ENCODE measurements at places on chromosomes 1 and 21. TPM values are rescaled to one million over a fixed set of nuclear protein-coding genes. Genes with fewer than 3 reads are reported as not detected.

Gene TMEM125
- 302 TPM for total RNA-seq

- DNase-seq = peak; percentile 82
These were observed 856 bp downstream of the LHX9 start for GRCh38 chr1:197917805-197918651.

Gene RNU1-2
- total RNA-seq = under 0.01 TPM

DNA sequence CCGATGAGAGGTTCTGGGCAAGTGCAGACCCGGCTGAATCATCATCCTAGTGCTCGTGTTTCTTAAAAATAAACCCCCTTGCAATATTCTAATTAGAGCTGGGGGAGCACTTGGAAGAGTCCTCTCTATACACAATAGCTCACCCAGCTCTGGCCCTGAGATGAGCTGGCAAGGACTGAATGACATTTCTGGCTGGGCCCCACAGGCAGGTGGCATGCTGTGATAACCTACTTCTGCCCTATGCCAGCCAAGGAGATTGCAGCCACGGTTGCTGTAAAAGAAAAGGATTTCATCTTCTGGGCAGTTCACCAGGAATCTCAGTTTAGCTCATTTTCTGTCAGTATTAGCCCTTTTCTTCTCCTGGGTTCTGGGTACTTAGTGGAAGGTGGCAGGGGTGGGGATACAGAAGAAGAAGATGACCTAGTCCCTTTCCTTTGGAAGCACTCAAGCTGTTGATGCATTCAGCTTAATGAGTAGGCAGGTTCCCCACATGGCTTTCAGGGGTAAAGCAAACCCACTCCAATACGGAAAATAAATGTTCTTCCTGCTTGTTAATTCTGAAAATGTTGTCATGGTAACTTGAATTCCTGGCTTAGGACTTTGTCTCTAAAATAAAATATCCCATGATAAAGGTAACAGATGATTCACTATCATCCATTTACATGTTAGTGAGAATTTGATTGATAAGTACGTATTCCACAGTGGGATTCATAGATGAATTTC is 32.2 kb downstream of the VASH2 start:
- no peak for DNase-seq

- DNase-seq = no peak
These were observed 8.2 kb upstream of the KCNA3 start for GRCh38 chr1:110682898-110683297.

Gene TSTD1
- 56.2 TPM for total RNA-seq

DNA sequence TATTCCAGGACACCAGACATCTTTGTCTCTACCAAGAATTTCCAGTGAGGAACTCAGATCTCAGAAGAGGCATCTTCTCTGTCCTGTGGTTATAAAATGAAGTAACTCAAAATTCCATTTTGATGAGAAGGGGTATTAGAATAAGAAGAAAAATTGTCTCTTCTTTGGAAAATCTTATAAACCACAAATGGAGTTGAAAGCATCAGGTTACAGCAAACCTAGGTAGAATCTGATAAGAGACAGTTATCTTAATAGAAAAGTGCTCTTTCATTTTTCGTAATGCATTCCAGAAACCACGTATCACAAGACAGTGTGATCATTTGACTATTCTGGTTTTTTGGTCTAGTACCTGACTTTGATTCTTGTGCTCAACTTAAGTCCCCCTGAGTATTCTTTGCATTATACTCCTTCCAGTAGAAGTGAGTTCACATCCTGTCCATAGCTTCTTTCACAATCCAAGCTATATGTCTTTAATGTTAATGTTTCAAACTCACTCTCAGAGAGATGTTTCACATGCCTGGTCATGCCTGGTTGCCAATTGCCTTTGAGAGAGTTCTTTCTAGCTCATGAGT is 120.9 kb upstream of the PRDX6 start:
- DNase-seq = no peak

Gene CFAP107
- 6.2 TPM for total RNA-seq

DNA sequence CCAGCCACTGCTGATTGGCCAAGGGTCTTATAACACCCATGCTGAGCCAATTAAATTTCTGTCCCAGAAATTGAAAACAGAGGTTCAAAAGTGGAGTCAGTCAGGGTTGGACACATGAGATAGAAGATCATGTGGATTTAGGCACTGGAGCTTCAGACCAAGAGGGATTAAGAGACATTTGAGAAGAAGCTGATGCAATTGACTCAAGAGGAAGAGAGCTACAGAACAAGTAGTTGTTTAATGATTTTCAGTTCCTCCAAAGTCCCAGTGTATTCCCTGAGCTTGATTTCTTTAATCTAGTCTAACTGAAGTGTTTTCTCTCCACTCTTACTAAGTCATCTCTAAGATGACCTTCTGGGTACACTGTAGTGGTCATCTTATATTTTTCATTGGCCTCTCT is 227.1 kb downstream of the DUSP10 start:
- DNase-seq = no peak

Gene INSRR
- total RNA-seq = not detected

DNA sequence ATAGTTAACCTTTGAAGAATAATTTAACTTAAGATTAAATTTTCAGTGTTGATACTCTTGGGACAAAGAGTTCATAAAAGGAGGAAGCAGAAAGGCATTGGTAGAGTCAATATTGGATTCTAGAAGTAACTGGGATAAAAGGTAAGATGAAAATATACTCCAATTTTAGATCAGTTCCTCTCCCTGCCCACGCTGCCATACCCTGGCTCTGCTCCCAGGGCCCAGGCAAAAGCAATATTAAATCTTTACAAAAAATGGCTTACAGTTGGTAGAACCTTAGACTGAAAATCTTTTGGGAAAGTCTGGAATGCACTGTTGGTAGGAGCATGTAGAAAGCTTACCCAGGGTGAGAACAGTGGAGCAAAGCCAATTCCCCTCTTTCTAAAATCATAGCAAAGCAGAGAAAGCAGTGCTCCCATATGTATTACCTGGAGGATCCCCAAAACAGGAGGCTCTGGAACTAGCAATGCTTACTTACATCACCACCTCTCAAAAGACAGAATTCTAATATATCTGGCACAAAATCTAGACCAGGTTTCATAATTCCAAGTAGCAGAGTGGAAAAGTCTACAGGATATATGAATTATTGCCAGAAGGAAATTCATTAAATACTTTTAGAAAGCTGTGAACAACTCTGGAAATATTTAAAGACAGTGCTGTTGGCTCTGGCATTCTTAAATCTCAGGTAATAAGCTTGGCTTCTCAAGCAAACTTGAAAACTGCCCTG is 24.5 kb downstream of the KIAA0319L start:
- no peak for DNase-seq

GRCh38 chr1:34712007-34712688 is 42.7 kb upstream of the GJB5 start:
- no peak for DNase-seq

Gene ADORA1
- total RNA-seq = 3.8 TPM

Gene GJA4
- total RNA-seq = 41.1 TPM

DNA sequence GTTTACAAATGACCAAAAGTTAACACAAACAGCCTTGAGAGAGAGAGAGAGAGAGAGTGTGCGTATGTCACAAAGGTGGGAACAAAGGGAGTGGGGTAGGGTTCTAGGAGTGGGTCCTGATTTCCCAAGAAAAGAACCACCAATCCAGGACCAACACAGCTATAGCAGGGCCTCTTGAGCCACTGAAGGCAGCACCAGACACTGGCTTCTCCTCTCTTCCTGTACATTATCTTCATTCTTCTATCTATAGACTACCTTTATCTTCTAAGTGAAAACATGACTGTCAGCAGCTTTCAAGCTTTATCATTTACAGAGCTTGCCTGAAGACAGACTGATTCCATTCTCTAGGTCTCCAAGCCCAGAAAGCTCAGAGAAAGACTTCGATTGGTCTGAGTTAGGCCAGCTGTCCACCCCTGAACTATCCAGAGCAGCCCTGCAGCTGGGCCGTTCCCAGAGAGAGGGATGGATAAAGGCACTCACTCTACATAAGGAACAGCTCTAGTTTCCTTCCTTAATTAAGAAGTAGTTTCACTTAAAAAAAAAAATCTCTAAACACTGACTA is 11.2 kb downstream of the ALG14 start:
- DNase-seq = no peak

DNA sequence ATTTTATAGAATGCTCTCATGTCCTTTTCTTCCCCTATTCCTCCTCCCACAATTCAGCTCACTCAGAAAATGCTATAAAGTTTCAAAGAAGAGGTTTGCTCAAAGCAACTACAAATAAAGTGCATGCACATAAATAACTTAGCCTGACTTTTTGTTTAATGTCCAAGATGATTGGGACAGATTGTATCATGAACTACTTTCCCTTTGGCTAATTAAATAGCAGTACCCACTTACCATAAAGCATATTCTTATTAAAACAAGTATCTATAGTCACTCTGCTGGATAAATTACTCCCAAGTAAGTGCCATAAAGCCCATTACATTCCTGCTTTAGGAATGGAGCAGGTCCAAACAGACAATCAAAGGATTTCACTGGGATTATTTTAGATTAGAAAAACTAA is 576.0 kb downstream of the LMO4 start:
- no peak for DNase-seq

Gene CFAP57
- total RNA-seq = 4.2 TPM

GRCh38 chr21:35812679-35813078 is 247.6 kb downstream of the SETD4 start:
- no peak for DNase-seq

Gene ELF3
- total RNA-seq = 148 TPM

DNA sequence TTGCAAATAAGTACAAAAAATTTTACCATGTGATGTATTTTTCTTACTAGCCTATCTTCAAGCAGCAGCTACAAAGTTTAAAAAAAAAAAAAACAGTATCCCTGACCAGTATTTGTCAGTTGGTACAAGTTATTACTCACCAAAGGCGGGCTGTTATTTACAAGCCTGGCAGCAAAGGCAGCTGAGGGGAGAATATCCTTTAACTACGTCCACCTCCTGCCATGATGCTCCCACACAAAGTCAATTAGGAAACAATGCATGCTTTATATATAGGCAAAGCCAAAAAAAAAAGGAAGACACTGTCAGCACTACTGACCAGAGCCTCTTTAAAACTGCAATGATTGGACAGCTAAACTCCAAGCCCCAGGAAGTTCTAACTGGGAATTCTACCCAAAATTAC is 13.7 kb downstream of the PSMA5 start:
- no peak for DNase-seq

GRCh38 chr1:55347041-55347440 is 131.9 kb upstream of the USP24 start:
- no peak for DNase-seq

DNA sequence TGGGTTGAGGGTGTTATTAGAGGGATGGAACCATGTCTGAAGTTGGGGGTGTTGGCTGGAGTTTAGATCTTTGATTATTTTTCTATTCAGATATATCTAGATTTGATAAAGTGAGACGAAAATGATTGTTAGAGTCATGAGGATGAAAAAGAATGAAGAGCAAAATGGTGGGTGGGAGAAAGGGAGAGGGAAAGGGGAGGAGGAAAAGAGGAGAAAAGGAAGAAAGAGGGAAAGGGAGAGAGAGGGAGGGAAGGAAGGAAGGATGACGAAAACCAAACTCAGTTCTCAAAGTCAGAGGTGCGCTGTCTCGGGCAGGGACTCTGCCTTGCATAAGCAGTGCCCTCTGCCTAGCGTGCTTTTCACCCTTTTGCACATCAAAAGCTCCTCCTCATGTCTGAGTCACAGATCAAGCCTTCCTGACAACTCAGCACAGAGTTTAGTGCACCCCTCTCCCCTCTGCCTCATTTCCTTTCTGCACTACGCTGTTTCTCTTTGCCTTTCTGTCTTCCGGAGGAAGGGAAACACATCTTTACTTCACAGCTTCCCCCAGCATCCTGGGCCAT is 225.8 kb upstream of the PROX1 start:
- no peak for DNase-seq

DNA sequence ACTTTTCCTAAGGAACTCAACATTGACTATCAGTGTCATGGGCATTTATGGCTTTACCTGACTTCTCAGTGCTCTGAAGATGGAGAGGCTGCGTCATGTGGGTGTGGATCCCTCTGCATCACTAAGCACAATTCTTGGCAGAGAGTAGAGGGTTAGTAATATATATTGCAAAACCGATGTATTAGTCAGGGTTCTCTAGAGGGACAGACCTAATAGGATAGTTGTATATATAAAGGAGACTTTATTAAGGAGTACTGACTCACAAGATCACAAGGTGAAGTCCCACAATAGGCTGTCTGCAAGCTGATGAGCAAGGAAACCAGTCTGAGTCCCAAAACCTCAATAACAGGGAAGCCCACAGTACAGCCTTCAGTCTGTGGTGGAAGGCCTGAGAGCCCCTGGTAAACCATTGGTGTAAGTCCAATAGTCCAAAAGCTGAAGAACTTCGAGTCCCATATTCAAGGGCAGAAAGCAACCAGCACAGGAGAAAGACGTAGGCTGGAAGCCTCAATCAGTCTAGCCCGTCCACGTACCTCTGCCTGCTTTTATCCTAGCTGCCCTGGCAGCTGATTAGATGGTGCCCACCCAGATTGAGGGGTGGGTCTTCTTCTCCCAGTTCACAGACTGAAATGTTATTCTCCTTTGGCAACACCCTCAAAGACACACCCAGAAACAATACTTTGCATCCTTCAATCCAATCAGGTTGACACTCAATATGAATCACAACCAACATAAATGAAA is 159.7 kb upstream of the NRIP1 start:
- no peak for DNase-seq

- no peak for DNase-seq
These were observed 13.2 kb upstream of the ZP4 start for GRCh38 chr1:237903961-237904360.

Gene SPATA6
- total RNA-seq = 25.1 TPM

Gene NCMAP
- total RNA-seq = 8.4 TPM

Gene PLA2G2D
- total RNA-seq = not detected

Gene KRTAP25-1
- total RNA-seq = not detected

Gene ACKR1
- 20.5 TPM for total RNA-seq

DNA sequence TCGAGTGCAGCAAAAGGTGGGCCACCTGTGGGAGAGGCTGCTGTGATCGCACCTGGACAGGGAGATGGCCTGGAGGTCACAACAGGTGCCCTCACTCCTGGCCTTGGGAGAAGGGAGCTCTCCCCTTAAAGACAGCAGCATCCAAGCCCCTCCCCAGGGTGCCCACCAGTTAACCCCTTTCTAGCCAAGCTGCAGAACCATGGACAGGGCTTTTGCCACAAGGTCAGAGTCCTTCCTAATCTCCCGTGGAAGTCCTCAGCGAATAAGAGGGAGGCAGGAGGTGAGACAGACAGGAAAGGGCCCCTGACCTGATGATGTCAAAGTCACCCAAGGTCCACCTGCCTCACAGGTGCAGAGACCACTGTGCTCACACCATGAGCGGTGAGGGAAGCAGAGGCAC is 1.7 kb downstream of the CNTN2 start:
- no peak for DNase-seq
